T-helper 2 cell (primary cell): ENCODE measurements at places on chromosomes 3 and 15.

DNA sequence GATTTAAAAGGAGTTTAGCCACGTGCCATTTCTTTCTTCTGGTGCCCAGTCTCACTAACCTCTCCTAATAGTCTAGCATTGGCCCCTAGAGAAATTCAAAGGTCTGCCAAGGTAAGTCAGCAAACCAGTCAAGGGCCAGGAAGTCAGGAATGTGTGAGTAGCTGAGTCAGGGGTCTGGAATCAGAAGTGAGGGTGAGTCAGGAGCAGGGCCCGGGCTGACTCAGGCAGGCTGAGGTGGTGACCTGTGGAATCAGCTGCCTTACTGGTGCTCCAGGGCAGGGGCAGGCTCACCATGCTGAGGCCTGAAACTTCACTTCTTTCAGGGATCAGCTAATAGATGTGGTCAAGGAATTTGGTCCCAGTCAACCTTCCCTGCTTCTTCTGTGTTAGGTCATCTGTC, 105.8 kb upstream of the MYZAP start:
- DNase-seq = no peak

DNA sequence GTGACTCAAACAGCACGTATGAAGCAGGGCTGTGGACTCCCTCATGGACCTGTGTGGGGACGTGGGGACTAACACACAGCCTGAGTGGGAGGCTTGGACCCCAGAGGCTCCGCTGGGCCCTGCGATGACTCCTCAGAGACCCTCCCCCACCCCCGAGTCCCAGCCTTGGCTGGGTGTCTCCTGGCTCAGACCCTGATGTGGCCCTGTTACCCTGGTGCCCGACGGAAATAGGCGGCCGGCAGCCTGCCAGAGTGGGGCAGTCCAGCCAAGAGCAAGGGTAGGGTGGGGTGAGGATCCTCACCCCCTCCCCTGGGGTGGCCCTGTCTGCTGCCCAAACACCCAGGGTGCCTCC, 15.3 kb downstream of the TNK2 start:
- no peak for DNase-seq

DNA sequence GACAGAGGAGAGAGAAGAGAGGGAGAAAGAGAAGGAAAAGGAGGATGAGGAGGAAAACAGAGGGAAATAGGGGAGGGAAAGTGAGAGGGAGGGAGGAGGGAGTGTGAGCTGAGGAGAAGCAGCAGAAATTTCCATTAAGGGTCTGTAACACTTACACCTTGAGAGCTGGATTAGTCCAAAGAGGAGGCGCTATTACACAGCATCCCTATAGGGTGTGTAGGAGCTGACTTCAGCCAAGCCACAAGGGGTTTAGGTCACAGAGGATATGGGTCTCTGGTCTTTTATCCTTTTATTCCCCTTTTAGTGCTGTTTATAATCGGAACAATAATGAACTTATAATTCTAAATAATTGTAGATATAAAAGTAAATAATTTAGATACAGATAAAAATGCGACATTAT, 230.4 kb downstream of the GABRG3 start:
- DNase-seq = no peak

DNA sequence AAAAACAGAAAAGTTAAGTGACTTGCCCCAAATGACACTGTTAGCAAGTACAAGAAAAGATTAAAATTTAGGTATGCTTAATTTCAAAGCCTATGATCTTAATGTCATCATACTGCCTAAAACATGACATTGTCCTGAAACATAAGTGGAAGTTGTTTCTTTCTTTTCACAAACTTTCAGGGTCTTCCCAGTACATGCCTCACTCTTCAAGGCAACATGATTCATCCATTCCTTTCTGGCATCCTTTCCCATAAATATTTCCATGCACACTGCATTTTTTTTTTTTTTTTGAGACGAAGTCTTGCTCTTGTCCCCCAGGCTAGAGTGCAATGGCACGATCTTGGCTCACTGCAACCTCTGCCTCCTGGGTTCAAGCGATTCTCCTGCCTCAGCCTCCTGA, 42.5 kb upstream of the KPNA4 start:
- DNase-seq = no peak

GRCh38 chr3:158711886-158712285, 20.4 kb downstream of the RARRES1 start:
- no peak for DNase-seq

DNA sequence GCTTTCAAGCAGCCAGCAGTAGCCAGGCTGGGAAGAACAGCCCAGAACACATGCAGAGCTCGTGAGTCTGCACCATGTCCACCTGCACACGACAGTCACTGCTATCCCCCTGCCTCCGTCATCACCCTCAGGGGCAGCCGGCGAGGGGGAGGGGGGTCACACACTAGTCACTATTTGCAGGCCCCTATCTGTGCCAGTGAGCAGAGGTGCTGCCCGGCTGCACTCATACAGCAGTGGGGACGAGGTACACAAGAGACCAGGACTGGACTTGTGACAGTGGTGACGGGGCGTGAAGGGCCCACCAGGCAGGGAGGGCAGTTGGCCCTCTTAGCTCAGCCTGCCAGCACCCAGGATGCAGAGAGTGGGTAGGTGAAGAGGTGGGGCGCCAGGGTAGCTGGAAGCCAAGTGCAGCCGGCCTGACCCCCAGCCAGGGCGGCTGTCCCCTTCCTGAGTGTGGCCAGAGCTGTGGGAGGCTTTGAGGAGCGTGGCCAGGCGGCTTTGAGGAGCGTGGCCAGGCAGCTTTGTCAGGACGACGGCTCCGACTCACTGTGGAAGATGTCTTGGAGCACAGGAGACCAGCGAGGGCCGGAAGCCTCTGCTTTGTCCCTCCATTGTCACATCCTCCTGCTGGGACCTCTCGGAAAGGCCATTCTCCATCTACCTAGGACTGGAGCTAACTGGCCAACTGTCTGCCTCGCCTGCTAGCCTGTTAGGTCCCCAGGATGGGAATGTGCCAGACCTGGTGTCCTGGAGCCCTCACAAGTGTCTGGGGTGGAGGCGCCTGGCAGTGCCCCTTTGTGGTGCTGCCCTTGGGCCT, 52.1 kb upstream of the FGD5 start:
- DNase-seq = no peak

DNA sequence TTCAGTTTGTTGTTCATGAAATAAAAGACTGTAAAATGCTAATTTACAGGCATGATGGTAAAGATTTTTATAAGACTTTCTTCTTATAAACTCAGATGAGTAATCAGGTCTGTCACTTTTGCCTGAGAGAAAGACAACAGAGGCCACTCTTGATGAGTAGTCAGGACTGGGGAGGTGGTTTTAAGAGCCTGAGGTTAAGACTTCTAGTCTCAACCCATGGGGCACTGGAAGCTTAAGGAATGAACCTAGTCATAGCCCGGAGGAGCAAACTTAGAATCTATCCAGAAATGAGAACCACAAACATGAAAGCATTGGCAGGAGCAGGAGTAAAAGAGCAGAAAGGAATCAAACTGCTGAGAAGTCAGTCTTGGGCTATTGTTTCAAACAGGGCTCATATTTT, 846.3 kb upstream of the ARPP21 start:
- DNase-seq = no peak

- no peak for DNase-seq
Measured at GRCh38 chr3:56064684-56065083, 403.6 kb downstream of the ERC2 start.

- no peak for DNase-seq
Measured at GRCh38 chr3:177476921-177477435, 279.7 kb upstream of the TBL1XR1 start.

- DNase-seq = no peak
Measured at GRCh38 chr15:41948490-41948889, 23.9 kb downstream of the EHD4 start.

- no peak for DNase-seq
Measured at GRCh38 chr3:128416578-128417211, 50.0 kb downstream of the DNAJB8 start.

DNA sequence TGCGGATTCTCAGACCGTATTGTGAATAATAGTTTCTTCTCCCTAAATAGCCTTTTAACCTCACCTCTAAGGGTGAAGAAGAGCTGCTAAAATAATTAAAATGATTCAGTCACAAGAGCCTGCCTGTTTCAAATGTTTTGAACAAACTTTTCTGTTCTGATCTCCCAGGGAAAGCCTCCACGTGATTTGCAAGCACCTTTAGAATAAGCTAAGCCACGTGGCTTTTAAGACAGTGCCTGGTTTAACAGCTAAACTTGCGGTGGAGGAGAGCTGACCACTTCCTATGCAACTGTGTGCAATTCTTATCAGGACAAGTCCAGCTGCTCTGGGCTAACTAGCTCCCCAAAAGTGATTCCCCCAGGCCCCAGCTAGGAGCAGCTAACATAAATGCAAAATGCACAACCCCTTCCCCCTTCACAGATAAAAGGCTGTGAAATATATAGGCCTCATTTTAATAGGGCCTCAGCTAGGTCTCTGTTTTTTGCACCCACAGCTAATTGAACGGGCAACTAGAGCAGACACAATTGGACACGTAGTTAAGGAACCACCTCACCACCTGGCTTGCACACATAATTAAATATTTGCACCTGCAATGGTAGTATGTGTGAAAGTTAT, 401.2 kb upstream of the NR2F2 start:
- DNase-seq = no peak

DNA sequence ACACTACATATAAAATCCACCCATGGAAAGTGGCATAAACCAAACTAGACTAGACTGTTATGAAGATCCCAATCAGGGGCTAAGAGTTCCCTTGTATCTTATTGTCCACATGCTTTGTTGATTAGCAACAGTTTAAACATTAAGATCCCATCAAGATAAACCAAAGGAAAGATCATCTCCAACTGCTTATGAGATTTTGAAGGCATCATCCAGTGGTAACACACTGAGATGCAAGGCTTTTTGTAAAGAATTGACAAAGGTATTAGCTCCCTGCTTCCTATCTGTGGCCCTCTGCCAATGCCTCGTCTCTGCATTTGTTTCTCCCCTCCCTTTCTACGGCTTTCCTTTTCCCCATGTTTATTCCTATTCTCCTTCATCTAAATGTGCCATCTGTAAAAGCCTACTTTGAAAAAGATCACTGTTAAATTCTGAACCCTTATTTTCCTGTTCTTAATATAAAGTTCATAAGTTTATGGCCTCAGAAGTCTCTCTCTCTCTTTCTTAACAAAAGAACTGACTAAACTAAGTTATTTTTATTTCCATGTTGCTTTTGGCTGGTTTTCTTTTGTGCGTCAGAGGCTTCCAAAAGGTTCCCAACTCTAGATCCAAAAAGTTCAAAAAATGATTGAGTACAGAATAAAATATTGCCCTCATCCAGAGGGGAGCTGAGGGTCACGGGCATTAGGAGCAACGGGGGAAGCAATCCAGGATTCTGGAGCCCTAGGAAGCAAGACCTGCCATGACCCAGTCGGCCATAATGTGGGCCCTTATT, 5.5 kb downstream of the PLD1 start:
- no peak for DNase-seq

- DNase-seq = no peak
Measured at GRCh38 chr3:85516146-85516545, 557.4 kb downstream of the CADM2 start.

- DNase-seq = no peak
Measured at GRCh38 chr15:67879440-67880129, 39.7 kb upstream of the RNU6-1 start.

GRCh38 chr3:9703736-9704346, at the start of gene CPNE9:
Gene CPNE9 (plus strand): TSS chr3:9703833. CDS start chr3:9703997, 164 bp downstream.
- no peak for DNase-seq

- DNase-seq = no peak
Measured at GRCh38 chr3:56833022-56833421, 31.3 kb upstream of the ARHGEF3 start.

- DNase-seq = no peak
Measured at GRCh38 chr15:50137330-50137761, 18.3 kb upstream of the ATP8B4 start.

DNA sequence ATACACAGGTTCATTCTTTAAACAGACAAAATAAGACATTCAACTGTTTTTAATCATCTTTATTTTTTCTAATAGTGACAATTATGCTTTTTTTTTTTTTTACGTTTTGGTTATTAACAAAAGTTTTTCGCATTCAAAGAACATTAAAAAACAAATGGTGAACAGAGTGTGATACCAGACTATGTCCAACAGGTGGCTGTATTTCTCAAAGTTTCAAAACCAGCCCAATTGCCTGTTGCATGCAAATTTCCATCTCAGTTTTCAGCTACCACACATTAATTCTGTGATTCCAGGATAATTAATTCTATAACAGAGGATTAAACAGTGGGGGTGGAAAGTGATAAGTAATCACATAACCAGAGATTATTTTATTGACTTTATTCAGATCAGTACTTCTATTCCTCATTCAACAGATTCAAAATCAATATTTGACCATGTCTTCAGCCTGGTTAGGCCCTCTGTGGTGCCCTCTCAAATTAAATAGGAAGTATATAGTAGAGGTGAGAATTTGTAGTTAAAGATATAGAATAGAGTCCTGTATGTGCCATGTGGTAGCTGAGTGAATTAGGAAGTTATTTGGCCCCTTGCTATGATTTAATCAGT, 122.2 kb upstream of the DCBLD2 start:
- no peak for DNase-seq

DNA sequence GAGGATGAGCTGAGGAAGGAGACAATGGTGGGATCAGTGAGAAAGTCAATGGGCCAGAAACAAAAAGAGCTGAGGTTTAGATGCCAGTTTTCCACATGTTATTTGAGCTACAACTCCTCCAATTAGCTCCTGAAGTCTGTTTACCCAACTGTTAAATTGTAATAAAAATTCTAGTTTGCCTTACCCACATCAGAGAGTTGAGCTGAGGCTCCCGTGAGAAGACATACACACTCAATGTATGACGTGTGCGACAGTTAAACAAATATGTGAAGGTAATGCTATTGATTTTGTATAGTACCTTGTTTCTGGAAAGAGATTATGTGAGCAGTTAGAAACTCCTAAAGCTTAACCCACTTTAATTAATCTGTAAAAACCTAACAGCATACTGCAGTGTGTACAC, 318.1 kb upstream of the GRM7 start:
- DNase-seq = no peak

DNA sequence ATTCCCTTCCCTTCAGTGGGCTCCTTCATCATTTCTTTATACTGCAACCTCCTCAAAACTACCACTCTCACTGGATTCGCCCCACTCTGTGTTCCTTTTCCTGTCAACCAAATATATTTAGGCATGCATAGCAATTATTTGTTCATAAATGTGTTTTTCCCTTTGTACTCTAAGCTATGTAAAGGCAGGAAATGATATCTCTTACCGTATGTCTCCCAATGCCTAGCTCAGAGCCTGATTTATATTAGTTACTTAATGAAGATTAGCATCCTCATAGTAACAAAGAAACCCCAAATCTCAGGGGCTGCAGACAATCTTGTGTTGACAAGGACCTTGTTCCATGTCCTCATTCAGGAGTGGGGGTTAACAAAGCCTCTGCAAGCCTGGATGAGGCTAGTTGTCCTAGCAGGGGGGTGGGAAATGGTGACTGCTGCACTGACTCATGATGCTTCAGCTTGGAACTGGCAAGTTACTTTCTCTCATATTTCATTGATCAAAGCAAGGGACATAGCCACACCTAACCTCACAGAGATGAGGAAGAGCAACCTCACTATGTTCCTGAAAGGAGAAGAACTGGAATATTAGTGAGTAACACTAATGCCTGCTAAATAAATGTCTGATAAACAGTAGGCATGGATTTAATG, 15.2 kb downstream of the PHLDB2 start:
- no peak for DNase-seq

DNA sequence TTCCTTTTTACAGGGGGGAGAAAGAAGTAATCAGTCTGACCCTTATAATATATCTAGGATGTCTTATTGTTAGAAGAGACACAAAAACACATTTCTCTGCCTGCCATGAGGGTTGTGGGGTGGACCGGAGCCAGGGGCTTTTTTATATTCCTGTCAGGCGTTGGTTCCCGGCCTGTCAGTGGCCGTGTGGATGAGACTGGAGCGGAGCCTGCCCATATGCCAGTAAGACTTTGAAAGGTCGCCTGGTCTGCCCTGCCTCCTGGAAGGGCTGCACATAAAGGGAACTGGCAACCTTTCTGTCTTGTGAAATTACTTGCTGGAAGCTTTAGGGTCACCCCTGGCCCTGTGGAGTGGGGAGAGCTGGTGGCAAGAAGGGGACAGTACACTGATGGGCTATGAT, 34.7 kb downstream of the MAP3K13 start:
- no peak for DNase-seq
